ENCODE measurements at places on chromosomes 6 and 20. TPM values are rescaled to one million over a fixed set of nuclear protein-coding genes. Genes with fewer than 3 reads are reported as not detected.

DNA sequence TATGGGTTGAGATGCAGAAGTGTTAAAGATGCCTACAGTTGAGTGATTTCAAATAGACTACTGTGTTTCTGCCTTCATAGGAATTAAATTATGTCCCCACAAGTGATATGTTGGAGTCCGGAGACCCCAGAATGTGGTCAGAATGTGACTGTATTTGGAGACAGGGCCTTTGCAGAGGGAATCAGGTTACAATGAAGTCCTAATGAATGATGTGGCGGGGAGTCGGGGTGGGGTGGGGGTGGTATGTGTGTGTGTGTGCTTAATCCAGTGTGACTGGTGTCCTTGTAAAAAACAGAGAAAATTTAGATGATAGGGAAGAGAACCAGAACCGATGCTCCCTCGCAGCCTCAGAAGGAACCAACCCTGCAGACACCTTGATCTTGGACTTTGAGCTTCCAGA is 448.2 kb downstream of the QKI start:
- H3K4me3 ChIP-seq = no peak overlapping the region
- H3K4me1 ChIP-seq = no peaks in the 10 kb centered on the region
- DNase-seq = no peak
- no peaks in the 10 kb centered on the region for H3K36me3 ChIP-seq

DNA sequence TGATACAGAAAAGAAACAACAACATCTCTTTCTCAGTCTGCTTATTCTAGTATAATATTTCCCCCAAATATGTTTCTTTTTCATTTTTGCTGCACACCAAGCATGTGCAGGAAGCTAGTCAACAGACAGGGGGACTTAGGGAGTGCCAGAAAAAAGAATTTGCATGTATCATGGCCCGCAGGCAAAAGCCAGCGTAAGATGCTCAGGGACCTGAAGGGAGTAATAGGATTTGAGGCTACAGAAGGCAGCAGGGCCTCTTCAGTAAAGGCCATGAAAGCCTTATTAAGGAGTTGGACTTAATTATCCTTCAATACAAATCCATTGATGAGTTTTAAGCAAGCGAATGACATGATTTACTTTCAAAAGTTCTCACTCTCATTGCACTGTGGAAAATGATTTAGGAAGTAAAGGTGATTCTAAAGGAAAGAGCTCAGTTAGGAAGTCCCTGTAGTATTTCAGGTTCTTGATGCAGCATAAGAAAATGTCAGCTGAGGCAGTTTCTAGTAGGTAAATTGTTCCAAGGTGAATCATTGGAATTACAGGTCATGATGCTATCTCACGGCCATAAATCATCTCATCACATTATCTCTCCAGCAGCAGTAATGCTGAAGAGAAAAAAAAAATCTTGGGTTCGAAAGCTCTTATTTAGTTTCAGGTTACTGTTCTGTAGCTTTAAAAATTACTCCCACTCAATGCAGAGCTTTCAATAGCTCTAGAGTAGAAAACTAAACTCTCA is 94.8 kb downstream of the PTCHD4 start:
- H3K27ac ChIP-seq = no peak overlapping the region
- H3K4me3 ChIP-seq = no peak overlapping the region
- DNase-seq = no peak

GRCh38 chr20:36775196-36775595 is 1.6 kb upstream of the DSN1 start:
- peaks cover 7% of the 10 kb centered on the region for H3K36me3 ChIP-seq
- peak overlapping the region; percentile 88 for H3K4me3 ChIP-seq
- no peak for DNase-seq
- H3K27me3 ChIP-seq = peaks cover 2% of the 10 kb centered on the region

DNA sequence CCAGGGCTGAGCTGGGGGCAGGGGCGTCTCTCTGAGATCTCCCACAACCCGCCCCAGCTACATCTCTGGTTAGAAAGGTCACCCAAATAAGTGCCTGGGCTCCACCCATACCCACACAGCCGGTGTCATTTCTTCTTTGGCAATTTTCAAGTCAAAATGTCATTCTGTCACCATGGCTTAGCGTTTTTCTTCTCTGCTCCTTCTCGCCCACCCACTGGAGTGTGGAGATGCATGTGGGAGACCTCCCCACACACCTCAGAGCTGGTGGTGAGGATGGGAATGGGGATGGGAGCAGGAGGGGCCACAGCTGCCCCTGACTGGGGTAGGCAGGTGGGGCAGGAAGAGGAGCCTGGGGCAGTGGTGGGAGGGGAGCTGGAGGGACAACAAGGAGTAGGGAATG is 63.1 kb downstream of the CPNE5 start:
- H3K4me3 ChIP-seq = no peak overlapping the region
- H3K36me3 ChIP-seq = no peaks in the 10 kb centered on the region
- peaks cover 14% of the 10 kb centered on the region for H3K27me3 ChIP-seq
- peaks cover 21% of the 10 kb centered on the region for H3K4me1 ChIP-seq
- no peak overlapping the region for H3K27ac ChIP-seq
- no peak for DNase-seq

DNA sequence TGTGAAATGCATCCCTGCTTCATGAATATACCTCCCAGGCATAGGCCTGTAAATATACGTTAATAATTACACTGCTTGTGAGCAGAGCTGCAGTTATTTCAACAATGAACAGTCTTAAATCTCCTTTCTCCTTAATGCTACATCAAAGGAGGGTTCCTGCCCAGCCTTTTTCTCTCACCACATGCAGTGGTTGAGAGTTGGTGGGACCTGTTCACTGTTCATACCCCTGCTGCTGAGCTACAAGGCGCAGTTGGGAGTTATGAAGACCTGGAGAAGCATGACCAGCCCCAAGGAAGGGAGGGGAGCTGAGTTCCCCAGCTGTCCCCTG is 111.9 kb upstream of the FOXQ1 start:
- H3K4me1 ChIP-seq = no peaks in the 10 kb centered on the region
- peaks cover 12% of the 10 kb centered on the region for H3K27me3 ChIP-seq
- H3K36me3 ChIP-seq = no peaks in the 10 kb centered on the region
- H3K4me3 ChIP-seq = no peak overlapping the region
- no peak overlapping the region for H3K27ac ChIP-seq
- no peak for DNase-seq

DNA sequence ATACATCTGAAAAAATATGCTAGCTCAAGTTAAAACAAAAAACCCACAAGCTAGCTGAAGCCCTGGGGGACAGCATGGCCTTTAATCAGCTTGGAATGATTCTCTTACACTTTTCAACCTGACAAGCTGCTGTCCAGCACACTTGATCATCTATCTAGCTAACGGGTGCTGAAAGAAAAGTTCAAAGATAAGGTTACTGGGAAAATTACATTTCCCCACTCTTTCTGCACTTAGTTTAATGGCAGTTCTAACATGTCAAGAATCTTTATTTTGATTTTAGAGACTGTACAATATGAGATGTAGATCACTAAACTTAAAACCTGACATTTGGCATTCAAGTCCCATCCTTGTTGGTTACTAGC is 53.4 kb downstream of the STK4 start:
- H3K4me3 ChIP-seq = no peak overlapping the region
- DNase-seq = no peak
- no peak overlapping the region for H3K27ac ChIP-seq
- H3K4me1 ChIP-seq = peaks cover 42% of the 10 kb centered on the region
- H3K27me3 ChIP-seq = no peaks in the 10 kb centered on the region
- peaks cover 75% of the 10 kb centered on the region for H3K36me3 ChIP-seq

BMP2 gene
- not detected for total RNA-seq

ENPP5 gene
- total RNA-seq = 0.23 TPM

CPXM1 gene
- not detected for total RNA-seq

All from activated CD4-positive, alpha-beta T cell treated with anti-CD3 and anti-CD28 coated beads, Interleukin-2, amount 10 ng/mL, durations not matched to agents 7 days and 5 days (primary cell).